Lower leg skin (tissue), 4 donors: ENCODE measurements at places on chromosomes 6 and 20. TPM values are rescaled to one million over a fixed set of nuclear protein-coding genes. Genes with fewer than 3 reads are reported as not detected.
A peak's percentile ranks its signal among the peaks of the same experiment; 100 is the strongest.

DNA sequence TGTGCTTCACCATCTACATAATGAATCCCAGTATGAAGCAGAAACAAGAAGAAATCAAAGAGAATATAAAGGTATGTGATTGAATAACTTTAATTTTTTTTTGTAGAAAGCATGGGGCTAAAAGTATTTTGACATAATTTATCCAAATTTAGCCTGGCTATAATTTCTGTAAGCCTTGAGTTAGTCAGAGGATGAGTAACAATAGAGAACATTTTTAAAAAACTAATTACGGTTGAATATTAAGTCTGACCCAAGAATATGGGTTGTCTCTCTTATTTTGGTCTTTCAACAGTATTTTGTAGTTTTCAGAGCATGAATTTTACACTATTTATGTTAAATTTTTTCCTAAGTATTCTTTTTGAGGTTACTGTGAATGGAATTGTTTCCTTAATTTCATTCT, 2.5 kb downstream of the GMNN start:
- DNase-seq: no peak

DNA sequence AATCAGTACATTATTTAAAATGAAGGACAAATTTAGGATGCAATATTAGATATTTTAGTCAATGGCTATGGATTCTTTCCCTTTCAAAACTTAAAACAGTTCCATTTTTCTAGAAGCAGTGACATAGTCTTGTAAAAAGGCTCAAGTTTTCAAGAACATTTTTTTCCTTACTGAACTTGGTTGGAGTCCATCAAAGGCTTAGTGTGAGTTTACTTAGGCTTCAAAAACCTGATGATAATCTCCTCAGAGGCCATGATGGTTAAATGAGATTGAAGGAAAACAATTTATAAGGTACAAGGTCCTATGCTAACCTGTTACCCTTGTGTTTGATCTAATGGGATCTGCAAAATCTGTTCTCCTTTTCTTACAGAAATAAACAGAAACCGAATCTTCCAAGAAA, 531.8 kb downstream of the UTRN start:
- no peak for DNase-seq

DNA sequence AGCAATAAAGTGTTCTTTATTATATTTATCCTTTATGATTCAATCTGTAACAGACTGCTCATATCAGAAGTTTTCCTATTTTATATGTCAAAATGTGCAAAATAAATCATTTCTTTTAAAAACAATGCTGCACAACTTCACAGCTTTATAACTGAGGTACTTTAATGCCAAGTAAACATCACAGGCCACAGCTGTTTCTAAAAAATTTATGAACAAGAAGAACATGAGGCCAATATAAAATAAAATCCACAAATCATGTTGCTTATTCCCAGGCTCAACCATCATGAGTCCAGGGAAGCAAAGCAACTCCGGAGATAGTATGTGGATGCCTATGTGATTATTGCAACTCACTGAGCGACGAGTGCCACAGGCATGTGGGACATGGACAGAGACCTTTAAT, 195.5 kb downstream of the ISM1 start:
- no peak for DNase-seq

- DNase-seq: no peak
Measured at GRCh38 chr20:61159957-61160686, 91.9 kb upstream of the CDH4 start.

- no peak for DNase-seq
Measured at GRCh38 chr6:160102956-160103824, 18.4 kb upstream of the SLC22A1 start.

Gene DEFB128
- not detected for total RNA-seq

- DNase-seq: no peak
Measured at GRCh38 chr20:18087054-18087453, 29.3 kb upstream of the OVOL2 start.

Gene NUS1
- 9.9 TPM for total RNA-seq

DNA sequence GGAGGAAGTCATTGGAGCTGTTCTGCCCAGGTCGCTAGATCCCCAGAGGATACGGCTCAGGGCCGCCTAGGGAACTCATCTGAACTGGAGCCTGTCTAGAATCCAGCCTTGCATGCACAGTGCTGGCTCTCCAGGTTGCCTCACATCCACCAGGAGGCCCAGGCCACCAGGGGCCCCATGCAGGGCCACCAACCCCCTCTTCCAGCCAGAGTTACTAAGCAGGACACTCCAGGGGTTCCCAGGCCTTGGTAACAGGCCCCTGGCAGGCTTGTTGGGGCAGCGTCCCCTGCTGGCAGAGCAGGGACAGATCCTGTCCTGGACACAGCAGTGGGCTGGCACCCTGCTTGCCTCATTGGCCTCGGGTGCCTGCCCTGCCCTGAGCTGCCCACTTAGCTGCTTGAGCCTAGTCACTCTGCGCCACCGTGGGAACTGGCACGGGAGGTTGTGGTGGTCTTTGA, 35.3 kb downstream of the EFCAB8 start:
- DNase-seq: no peak

- DNase-seq: no peak
Measured at GRCh38 chr6:160160450-160160849, 38.8 kb downstream of the SLC22A1 start.

- DNase-seq: peak; percentile 93
Measured at GRCh38 chr20:44745598-44746366, at the start of gene KCNK15. KCNK15 (plus strand) TSS chr20:44745865; CDS start chr20:44745911, 46 bp downstream.

DNA sequence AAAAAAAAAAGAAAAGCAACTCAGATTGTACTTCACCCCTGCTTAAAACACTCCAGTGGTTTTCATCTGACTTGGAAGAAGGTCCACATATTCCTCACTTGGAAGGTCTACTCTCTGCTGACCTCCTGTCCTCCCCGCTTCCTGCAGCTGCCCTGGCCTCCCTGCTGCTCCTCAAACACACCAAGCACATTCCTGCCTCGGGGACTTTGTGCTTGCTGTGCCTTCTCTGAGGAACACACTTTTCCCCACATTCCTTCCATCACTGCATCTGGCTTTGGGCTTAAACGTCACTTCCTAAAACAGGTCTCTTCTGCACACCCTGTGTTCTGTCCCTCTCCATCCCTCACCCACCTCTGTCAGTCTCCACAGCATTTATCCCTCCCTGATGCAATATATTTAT, 4.9 kb upstream of the PDYN start:
- DNase-seq: no peak

Gene LAMA5
- 164 TPM for total RNA-seq

DNA sequence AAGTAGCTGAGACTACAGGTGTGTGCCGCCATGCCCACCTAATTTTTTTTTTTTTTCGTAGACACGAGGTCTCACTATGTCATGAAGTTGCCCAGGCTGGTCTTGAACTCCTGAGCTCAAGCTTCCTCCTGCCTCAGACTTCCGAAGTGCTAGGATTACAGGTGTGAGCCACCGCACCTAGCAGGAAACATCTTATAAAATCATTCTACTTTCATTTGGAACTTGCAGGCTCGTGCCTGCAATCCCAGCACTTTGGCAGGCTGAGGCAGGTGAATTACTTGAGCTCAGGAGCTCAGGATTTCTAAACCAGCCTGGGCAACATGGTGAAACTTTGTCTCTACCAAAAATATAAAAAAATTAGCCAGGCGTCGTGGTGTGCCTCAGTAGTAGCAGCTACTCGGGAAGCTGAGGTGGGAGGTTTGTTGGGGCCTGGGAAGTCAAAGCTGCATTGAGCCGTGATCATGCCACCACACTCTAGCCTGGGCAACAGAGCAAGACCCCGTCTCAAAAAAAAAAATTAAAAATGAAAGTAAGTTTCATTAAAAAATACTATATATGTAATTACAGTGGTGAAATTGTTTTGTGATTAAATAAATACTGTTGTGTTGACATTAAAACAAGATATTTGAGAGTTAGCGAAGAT, 15.1 kb downstream of the MAPK14 start:
- no peak for DNase-seq
